CD4-positive, alpha-beta T cell treated with Interleukin-4 for 4 hours (primary cell): ENCODE measurements at places on chromosomes 3 and 15.
A peak's percentile ranks its signal among the peaks of the same experiment; 100 is the strongest.

GRCh38 chr3:59880717-59881116 is 830.9 kb upstream of the CFAP20DC start:
- no peak for DNase-seq

DNA sequence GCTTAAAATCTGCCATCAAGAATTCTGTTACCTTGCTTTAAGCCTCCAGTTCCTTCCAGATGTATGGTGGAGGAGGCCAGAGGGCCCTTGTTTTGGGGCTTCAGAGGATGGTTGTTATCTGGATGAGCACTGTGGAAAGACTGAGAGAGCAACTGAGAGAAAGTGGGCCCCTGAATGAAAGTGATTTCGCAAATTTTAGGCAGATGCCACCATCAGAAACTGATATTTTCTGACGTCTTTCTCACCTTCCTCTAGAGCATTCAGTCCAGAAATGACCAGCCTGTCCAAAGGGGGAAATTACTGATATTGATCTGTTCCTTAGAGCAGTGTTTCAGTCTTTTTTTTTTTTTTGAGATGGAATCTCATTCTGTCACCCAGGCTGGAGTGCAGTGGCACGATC is 13.4 kb downstream of the B3GNT5 start:
- DNase-seq, result no peak

DNA sequence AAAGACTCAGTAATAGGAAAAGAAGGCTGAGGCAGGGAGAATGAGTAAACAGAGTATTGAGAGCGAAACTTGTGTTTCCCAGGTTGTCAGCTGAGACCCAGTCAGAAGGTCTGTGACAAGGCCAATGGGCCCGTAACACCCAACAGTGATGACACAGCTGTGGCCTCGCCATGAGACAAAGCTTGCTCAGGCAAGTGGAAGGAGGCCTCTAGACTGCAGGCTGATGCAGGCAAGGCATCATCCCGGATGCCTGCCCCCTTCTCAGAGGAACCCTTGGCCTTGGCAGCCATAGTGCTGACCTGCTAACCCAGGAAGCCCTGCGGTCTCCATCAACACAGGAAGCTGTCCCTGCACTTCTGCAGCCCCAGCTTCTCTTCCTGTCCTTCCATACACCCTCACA is 15.4 kb downstream of the RAB6B start:
- DNase-seq, result no peak

- DNase-seq, result no peak
Measured at GRCh38 chr15:100252779-100253417, 88.9 kb downstream of the ADAMTS17 start.

DNA sequence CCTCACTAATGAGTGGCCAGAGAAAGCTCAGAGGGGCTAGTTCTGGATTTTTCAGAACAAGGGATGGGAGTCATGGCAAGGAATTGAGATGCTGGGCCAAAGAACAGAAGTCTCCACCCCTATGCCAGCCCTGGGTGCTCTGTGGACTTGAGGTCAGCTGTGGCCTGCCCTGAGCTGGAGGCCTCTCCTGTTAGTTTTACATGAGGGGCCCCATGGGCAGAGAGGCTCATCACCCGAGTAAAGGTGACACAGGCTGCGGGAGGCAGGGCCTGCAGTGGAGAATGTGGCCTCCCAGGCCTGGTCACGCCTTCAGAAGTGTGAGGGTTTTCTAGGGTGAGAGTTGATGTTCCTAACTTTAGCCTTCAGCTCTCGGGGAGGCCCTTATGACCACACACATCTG is 44.9 kb downstream of the ABHD5 start:
- DNase-seq, result no peak

DNA sequence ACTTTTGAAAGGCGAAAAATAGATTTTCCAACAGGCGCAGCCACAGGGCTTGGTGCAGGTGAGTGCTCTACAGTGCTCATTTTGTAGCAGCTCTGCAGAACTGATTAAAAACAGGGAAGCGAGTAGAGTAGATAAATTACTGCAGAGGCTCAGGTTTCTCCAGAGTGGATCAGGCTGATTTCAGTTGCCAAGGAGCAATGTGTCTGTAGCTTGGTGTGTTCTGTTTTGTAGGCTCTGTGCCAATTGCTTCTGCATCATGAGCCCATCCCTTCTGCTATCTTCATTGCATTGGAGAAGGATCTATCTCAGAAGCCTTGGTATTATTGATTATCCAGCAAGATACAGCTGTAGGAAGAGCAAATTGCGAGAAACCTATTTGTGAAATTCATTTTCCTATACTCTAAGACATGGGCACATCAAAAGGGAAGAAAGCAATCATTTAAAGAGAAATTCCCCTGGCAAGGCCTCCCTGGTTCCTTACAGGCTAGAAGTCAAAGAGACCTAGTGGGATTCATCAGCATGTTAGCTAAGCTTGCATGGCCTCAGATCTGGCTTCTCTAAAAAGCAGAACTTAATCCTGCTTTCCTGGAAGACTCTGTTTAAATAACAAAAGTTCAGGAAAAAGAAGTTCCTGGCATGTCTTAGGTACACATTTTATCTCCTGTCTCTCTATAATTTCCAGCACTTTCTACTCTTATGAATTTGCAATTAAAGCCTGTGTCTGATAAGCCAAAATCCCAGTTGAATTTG is 432.4 kb upstream of the ATP10A start:
- no peak for DNase-seq

- DNase-seq, result peak; percentile 2
Measured at GRCh38 chr3:122843604-122844003, 48.7 kb downstream of the SLC49A4 start.

DNA sequence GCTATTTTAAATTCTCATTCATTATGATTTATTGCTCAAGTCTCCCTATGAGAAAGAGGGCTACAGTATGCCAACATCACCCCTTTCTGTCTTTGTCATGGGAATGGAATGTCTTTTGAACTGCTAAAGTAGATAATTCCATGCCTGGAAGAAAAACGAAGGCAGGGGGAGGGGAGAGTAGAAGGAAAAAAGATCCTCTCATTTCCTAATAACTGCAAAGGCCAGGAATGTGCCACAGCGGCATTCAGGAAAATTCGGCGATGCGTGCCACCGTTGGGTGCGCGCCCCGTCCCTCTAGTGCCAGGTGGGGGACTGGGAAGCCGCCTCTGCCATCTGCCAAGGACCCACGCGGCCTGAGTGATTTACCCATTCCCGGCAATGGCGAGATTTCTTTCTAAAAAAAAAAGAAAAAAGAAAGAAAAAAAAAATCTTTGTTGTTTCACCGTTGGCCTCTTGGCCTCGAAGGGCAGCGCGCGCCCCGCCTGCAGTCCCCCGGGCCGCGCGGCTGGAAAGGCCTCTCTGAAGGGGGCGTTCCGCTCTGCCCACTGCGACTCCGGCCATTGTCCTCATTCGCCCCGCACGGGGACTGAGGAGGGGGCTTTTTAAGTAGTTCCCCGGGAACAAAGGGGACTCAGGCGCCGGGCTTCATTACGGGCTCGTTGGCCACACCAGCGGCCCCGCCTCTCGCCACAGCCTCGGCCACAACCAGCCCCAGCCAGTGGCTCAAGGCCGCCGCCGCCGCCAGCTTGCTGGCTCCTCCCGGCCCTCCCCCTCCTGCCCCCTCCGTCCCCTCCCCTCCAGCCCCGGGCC is 54.5 kb downstream of the CPN2 start:
- no peak for DNase-seq

- DNase-seq, result no peak
Measured at GRCh38 chr3:4138150-4138785, 164.9 kb upstream of the SETMAR start.

GRCh38 chr15:26630857-26631256 is 142.0 kb downstream of the GABRB3 start:
- DNase-seq, result no peak

- DNase-seq, result no peak
Measured at GRCh38 chr3:193548406-193548805, 6.3 kb downstream of the ATP13A4 start.

DNA sequence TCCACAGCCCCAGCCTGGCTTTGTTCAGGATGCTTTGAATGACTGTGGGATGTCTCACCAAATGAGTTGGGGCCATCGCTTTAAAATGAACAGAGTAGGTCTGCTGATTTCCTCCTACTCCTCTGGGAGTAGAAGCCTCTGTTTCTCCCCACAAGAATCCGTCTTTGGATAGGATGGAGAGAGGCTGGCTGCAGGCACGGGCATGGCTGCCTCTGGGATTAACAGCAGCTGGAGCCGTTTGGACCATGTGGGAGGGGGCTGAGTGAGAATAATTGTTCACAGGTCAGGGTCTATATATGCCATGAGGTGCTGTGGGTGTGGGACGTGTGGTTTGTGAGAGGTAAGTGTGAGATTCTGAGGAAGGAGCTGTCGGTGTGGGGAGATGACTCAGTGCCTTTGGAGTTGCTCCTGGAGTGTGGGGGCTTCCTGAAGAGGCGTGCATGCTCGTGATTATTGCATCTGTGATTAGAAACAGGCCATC is 48.0 kb upstream of the APEH start:
- no peak for DNase-seq

- DNase-seq, result no peak
Measured at GRCh38 chr3:126865736-126866135, 117.2 kb upstream of the PLXNA1 start.

DNA sequence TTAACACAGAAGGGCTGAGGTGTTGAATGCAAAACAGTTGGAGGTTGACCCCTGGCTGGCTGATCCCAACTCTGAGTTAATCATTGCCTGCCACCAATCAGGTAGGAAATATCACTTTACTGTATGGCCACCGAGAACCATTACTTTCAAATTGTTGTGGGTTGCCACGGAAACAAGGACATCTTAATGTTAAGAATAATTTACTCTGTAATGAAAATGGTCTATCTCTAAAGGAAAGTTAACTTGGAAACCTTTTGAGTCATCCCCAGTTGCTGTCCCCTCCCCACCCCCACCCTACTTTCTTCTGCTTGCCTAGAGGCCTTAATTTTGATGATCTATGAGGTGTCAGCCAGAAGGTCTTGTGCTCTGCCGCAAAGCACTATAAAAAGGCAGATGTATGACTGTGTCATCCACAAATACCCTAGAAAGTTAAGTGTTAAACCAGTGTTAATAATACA is 78.7 kb upstream of the SNRK start:
- no peak for DNase-seq

- no peak for DNase-seq
Measured at GRCh38 chr15:57148262-57148661, 228.0 kb upstream of the CGNL1 start.

- no peak for DNase-seq
Measured at GRCh38 chr15:99168601-99169580, 64.0 kb downstream of the SYNM start.
